Natural killer cell treated with Interleukin-12 subunit alpha and Interleukin-12 subunit beta and Interleukin-15 and Interleukin-18, amount 100 ng/mL, for 72 hours (primary cell): ENCODE measurements at places on chromosomes 7 and 10. TPM values are rescaled to one million over a fixed set of nuclear protein-coding genes. Genes with fewer than 3 reads are reported as not detected.
A peak's percentile ranks its signal among the peaks of the same experiment; 100 is the strongest.

DNA sequence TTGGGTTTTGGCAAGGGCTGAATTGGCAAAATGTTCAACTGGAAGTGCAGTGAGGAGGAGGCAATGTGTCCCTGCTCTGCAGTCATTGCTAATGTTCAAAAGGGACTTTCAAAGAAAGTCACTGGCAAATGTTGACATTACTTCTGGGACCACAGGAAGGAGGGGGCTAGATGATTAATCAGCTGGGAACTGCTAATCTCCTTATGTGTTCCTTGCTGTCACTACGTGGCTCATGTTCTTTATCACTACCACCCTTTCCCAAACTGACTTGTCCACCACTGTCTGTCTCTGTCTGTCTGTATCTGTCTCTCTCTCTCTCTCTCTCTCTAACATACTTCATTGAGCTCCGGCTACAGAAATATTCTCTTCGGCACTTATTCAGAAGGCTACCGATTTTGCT lies 86.9 kb upstream of the MTPN start:
- H3K4me3 ChIP-seq: no peak overlapping the region
- no peaks in the 10 kb centered on the region for H3K27me3 ChIP-seq
- H3K36me3 ChIP-seq: no peaks in the 10 kb centered on the region
- no peak for DNase-seq
- no peaks in the 10 kb centered on the region for H3K4me1 ChIP-seq

DNA sequence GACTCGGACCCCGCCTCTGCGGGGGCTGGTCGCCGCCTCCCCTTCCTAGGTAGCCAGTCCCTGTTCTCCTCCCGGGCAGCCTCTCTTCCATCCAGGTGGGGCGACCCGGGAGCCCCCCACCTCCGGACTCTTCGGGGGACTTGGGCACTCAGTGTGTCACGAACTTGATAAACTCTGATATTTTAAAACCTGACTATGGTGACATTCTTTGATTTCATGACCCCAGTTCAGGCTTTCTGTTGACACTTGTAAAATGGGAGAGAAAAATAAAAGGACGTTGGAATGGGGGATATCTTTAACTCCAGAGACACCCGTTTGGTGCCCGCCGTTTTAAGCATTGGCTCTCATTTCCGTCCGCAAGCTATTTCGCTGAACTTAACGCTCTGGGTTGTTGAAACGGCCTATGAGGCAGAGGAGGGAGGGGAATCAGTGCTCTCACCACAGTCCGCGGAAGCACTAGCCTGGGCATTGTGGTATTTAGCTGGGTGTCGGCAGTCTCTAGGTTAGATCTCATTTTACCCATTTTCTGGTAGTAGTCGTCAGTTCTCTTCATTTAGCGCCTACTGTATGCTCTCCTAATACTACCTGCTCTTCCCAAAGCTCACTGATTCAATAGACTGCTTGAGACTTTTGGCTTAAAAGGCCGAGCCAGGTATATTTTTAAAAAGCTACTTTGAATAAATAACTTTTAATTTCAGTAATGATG lies 738 bp downstream of the VPS26A start:
- no peaks in the 10 kb centered on the region for H3K36me3 ChIP-seq
- H3K27ac ChIP-seq: peak overlapping the region; percentile 93
- H3K4me3 ChIP-seq: peak overlapping the region; percentile 95
- DNase-seq: peak; percentile 87
- no peaks in the 10 kb centered on the region for H3K27me3 ChIP-seq
- H3K4me1 ChIP-seq: peaks cover 30% of the 10 kb centered on the region

GRCh38 chr7:73530800-73531199 lies 8.7 kb upstream of the BAZ1B start:
- no peaks in the 10 kb centered on the region for H3K27me3 ChIP-seq
- no peak overlapping the region for H3K27ac ChIP-seq
- DNase-seq: no peak
- no peaks in the 10 kb centered on the region for H3K36me3 ChIP-seq
- no peak overlapping the region for H3K4me3 ChIP-seq

DNA sequence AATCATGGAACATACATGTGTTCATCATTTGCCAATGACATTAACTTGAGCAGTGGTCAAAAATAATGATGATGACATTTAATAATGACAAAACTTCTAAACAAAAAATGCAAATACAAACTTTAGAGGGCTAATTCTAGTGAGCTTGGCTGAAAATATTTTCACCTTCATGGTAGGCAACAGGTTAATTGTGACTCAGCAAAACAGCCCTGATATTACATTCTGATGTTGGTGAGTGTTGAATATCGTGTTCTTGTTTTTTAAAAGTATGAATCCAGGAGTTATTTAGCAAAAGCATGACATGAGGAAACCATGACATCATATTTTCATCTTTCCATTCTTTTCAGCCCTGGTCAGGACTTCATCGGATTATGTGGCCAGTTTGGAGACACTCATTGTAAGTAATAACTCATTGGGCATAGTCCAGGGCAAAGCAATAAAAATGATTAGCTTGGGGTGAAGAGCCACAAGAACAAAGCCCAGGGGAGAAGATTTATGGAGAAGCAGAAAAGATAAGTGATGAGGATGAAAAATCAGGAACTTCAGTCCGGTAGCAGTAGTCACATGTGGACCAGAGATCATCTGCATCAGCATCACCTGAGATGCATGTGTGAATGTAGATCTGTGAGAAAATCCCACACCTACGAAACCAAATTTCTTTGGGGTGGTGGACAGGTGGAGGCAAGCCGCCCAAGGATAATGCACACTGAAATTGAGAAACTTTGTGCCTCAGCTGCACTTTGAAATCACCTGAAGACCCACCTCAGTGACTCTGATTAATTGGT lies 46.8 kb upstream of the PRKAR2B start:
- no peak overlapping the region for H3K27ac ChIP-seq
- H3K36me3 ChIP-seq: no peaks in the 10 kb centered on the region
- peaks cover 14% of the 10 kb centered on the region for H3K27me3 ChIP-seq
- H3K4me1 ChIP-seq: no peaks in the 10 kb centered on the region
- no peak overlapping the region for H3K4me3 ChIP-seq

DNA sequence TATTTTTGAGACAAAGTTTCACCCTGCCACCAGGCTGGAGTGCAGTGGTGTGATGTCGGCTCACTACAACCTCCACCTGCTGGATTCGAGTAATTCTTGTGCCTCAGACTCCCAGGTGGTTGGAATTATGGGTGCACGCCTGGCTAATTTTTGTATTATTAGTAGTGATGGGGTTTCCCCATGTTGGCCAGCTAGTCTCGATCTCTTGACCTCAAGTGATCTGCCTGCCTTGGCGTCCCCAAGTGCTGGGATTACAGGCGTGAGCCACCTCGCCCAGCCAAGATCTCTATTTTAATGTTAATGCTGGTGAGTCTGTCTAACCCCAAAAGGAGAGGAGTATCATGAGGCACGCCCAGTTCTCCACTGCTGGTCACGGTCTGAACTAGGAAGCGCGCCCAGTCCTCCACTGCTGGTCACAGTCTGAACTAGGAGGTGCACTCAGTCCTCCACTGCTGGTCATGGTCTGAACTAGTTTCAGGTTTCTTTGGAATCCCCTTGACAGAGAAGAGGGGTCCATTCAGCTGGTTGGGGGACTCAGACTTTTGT lies 5.6 kb upstream of the LRRC27 start:
- H3K4me3 ChIP-seq: no peak overlapping the region
- peak overlapping the region; percentile 52 for H3K27ac ChIP-seq
- DNase-seq: no peak
- no peaks in the 10 kb centered on the region for H3K27me3 ChIP-seq
- peaks cover 50% of the 10 kb centered on the region for H3K4me1 ChIP-seq

- no peaks in the 10 kb centered on the region for H3K36me3 ChIP-seq
- H3K4me3 ChIP-seq: no peak overlapping the region
- no peak for DNase-seq
- peaks cover 6% of the 10 kb centered on the region for H3K27me3 ChIP-seq
- no peak overlapping the region for H3K27ac ChIP-seq
Observed at GRCh38 chr10:61175316-61175715, 231.3 kb upstream of the RHOBTB1 start.

DNA sequence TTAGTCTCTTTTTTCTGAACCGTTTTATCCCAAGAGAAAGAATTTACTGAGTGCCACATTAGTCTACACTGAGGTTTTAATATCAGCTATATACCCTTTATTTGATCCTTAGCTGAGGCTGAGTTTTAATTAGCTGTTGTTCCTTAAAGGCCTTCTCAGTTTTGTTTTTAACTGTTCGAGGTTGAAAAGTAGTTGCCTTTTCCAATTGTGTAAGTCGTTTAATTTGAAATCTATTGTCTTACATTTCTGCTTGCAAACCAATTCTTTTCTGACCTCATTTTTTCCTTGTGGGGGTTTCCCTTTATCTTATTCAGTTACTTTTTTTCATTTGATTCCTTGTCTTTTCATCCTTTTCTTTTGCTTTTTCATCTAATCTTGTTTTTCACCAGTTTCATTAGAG lies 30.8 kb downstream of the UMAD1 start:
- no peak for DNase-seq
- H3K27me3 ChIP-seq: no peaks in the 10 kb centered on the region
- H3K4me3 ChIP-seq: no peak overlapping the region
- H3K4me1 ChIP-seq: peaks cover 16% of the 10 kb centered on the region

DNA sequence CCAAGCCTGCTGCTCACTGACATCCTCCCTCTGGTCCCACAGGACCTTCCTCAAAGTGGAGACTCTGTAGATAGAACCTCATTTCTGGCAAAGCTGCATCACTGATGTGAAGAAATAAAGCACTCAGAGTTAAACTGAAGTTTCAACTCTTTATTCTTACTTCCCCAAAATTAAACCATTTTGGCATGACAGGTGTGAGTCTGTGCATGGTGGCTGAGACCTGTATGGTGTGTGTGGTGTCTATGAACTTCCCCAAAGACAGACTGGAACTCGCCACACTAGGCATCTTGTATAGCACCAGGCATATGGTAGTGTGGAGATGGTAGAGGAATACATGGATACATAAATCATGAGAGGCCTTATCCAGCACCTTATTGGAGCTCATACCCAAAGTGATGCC lies 6.6 kb upstream of the WDFY4 start:
- H3K27me3 ChIP-seq: peaks cover 5% of the 10 kb centered on the region
- no peaks in the 10 kb centered on the region for H3K4me1 ChIP-seq
- no peak overlapping the region for H3K4me3 ChIP-seq
- peaks cover 5% of the 10 kb centered on the region for H3K36me3 ChIP-seq

DNA sequence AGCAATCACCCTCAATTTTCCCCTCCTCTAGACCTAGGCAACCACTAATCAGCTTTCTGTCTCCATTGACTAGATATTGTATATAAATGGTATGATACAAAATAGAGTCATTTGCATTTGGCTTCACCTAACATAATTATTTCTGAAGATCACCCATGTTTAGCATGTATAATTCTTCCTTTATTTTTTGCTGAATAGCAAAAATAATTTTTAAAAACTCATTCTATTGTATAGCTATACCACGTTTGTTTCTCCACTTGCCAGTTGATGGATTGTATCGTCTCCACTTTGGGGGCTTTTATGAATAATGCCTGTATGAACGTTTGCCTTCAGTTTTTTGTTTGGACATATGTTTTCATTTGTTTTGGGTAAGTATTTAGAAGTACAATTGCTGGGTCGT lies 95.3 kb downstream of the ZNRF2 start:
- no peak for DNase-seq
- H3K4me3 ChIP-seq: no peak overlapping the region
- H3K27me3 ChIP-seq: no peaks in the 10 kb centered on the region

DNA sequence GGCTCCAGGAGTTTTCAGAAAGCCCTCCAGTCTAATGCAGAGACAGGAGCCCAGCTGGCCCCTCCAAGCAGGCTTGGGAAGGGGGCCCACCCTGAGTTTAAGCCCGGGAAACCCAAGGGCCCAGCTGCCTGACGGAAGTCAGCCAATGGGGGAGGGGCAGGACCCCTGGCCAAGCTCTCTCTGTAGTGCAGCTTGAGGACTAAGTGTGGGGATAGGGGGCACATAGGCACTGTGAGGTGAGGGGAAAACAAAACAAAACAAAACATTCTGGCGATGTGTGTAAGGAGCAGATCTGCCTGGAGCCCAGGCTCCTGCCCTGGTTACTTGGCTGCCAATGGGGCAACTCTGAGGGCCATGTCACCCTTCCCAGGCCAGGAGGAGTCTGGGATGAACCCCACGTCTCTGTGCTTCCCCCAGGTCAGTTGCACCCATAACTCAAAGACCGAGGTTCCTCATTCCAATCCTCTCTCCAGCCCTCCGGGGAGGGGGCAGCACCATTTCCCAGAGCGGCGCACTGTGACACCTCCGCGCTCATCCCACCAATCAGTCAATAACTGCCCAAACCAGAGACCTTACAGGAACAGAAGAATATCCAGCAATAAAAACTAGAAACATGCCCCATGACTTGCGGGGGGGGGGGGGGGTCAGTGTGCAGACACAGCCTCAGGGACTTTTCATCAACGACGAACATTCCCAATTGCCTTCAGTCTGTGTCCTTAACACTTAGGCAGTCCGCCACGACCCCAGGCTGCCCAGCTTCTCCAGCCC lies 1.7 kb downstream of the CXCL12 start:
- H3K27me3 ChIP-seq: peaks cover 14% of the 10 kb centered on the region
- no peaks in the 10 kb centered on the region for H3K4me1 ChIP-seq
- H3K27ac ChIP-seq: no peak overlapping the region

DNA sequence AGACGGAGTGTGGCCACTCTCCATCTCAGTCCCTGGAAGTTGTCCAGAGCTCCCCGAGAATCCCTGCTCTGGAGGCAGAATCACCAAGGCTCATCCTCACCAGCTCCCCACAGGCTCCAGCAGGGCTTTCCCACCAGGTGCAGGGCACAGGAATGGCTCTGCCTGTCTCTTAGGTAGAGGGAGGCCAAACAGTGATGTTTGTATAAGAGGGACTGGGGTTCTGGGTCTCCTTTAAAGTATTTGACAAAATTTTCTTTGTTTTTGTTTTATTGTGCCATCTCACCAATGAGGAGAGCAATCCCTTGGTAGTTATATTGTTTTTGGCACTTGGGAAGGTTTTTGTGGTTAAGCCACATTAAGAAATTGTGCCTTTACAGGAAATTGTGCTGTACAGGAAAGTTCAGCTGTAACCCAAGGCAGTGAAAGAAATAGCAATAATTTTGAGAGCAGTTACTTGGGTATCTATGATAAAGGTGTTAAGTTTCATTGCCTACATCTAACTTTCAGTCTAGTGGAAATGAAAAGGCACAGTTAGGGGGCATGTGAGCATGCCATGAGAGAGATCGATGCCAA lies 219.3 kb upstream of the PRSS58 start:
- H3K27me3 ChIP-seq: no peaks in the 10 kb centered on the region
- no peaks in the 10 kb centered on the region for H3K36me3 ChIP-seq
- H3K27ac ChIP-seq: no peak overlapping the region

DNA sequence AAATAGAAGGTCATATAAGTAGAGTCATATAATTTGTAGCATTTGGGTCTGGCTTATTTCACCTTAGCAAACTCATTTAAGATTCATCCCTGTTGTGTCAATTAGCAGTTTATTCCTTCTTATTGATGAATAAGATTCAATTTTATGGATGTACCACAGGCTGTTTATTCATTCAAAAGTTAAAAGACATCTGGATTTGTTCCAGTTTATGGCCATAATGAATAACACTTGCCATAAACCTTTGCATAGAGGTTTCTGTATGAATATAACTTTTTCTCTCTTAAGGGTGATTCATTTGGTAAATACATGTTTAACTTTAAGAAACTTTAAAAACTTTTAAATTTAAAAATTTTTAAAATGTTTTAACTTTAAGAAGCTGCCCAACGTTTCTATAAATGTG lies 66.4 kb downstream of the CPED1 start:
- DNase-seq: no peak
- H3K27me3 ChIP-seq: peaks cover 44% of the 10 kb centered on the region
- no peaks in the 10 kb centered on the region for H3K36me3 ChIP-seq
- no peaks in the 10 kb centered on the region for H3K4me1 ChIP-seq
- no peak overlapping the region for H3K4me3 ChIP-seq

- no peaks in the 10 kb centered on the region for H3K27me3 ChIP-seq
- no peak overlapping the region for H3K4me3 ChIP-seq
- no peak for DNase-seq
- peaks cover 37% of the 10 kb centered on the region for H3K4me1 ChIP-seq
Observed at GRCh38 chr7:121546632-121547543, 150.8 kb upstream of the FAM3C start.

HABP2 gene
- not detected for total RNA-seq

CRPPA gene
- total RNA-seq: 1.7 TPM

SPDYE2B gene
- not detected for total RNA-seq

BMI1 gene
- total RNA-seq: 44.9 TPM
